ENCODE measurements at places on chromosomes 3 and 15.
A peak's percentile ranks its signal among the peaks of the same experiment; 100 is the strongest.

DNA sequence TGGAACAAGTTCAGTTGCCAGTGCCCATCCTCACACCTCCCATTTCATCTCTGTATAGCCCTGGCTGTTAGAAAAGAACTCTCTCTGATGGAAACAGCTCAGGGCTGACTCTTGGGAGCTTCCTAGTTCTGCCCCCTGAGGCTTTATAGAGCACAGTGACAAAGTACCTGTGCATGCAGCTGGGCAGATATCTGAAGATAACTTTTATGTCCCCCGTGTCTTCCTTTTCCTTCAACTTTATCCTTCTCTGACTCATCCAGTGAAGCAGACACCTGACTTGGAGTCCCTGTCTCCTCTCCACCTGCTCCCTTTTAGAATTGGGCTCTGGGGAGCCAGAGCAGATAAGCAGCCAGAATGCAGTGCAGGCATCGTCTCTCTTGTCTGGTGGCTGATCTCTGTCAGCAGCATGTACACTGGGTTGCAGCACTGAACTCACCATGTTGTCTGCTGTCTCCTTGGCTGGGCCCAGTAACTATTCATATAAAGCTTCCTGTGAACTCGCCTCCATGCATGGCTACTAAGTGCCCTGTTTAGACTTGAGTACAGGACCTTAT, 53.9 kb upstream of the PLXNA1 start:
- DNase-seq: no peak

GRCh38 chr3:71372911-71373637, 210.5 kb downstream of the FOXP1 start:
- DNase-seq: peak; percentile 55

GRCh38 chr3:79085171-79085570, 682.6 kb downstream of the ROBO1 start:
- no peak for DNase-seq

DNA sequence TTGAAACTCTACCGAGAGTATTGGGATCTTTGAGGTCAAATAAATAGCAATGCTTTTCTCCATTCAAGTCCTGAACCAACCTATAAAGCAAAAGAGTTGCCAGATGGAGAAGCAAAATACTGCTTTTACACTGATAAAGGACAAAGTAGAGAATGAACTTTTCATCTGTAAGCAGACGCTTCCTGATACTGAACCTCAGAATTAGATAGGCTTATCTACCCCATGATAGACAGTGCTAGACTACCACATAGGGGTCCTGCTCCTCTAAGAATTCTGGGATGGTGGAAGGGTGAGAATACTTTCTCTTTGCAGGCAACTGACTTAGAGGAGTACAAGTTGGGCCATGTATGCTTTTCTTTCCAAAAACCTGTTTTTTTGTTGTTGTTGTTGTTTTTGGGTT, 9.5 kb downstream of the SAXO2 start:
- no peak for DNase-seq

DNA sequence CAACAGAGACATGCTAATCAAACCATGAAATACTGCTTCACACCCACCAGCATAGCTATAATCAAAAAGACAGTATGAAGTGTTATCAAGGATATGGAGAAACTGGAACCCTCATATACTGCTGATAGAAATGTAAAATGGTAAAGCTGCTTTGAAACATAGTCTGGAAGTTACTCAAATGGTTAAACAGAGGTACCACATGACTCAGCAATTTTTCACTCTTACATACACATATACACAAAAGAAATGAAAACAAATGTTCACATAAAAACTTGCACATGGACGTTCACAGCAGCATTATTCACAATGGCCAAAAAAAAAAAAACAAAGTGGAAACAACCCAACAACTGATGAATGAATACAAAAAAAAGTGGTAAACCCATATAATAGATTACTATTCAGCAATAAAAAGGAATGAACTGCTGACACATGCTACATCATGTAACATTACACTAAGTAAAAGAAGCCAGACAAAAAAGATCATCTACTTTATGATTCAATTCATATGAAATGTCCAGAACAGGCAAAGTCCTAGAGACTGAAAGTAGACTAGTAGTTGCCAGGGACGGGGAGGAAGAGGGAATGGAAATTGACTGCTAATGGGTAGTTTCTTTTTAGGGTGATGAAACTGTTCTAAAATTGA, 23.2 kb downstream of the ZNF148 start:
- DNase-seq: no peak

- no peak for DNase-seq
Observed at GRCh38 chr15:47139965-47140364, 577.3 kb upstream of the SEMA6D start.

DNA sequence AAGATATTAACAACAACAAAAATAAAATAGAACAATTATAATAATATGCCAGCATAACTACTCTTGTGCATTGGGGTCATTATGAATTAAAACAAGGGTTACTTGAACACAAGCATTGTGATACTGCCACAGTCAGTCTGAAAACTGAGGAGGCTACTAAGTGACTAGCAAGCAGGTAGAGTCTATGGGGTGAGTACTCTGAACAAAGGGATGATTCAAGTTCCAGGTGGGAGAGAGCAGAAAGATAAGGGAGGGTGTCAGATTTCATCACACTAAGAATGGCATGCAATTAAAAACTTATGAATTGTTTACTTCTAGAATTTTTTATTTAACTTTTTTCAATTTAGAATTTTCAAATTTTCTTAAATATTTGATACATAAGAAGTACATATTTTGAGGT, 754.4 kb upstream of the GOLIM4 start:
- DNase-seq: no peak

DNA sequence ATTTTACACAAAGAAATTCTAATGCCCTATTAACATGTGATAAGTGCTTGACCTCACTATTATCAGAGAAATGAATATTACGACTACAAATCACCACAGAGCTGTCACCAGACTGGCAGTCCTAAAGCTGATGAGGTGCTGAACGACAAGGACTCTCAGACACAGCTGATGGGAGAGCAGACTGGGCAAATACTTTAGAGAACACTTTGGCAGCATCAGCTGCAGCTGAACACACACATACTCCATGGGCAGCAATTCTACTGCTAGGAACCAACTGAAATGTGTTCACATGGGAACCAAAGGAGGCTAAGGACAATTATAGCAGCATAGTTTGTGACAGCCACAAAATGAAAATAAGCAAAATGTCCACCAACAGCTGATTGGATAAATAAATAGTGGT, 45.5 kb downstream of the SUSD5 start:
- DNase-seq: no peak

- no peak for DNase-seq
Observed at GRCh38 chr3:125652349-125652748, 57.1 kb upstream of the OSBPL11 start.

DNA sequence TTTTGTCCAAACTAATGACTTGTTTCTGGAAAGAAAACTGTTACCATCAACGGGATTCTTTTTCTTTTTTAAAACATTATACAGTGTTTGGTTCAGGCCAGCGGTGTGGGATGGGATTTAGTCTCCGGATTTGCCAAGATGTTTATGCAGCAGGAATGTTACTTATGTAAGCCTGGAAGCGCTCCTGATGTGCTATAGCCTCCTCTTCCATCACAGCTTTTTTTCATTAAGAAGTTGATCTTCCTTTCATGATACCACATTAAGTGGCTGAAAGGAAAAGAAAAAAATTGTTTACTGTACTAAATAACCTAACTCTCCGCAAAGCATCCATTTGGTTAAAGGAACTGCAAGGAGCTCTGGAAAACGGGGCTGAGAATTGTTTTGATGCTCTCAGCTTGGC, 120.5 kb upstream of the ALDH1A3 start:
- DNase-seq: no peak

Measured in CD4-positive, alpha-beta T cell treated with Interleukin-6 for 4 hours (primary cell).